Activated naive CD4-positive, alpha-beta T cell treated with anti-CD3 and anti-CD28 coated beads for 36 hours (primary cell): ENCODE measurements at places on chromosomes 3 and 15. TPM values are rescaled to one million over a fixed set of nuclear protein-coding genes. Genes with fewer than 3 reads are reported as not detected.

GRCh38 chr15:62824111-62825015 lies 218.2 kb upstream of the TPM1 start:
- peaks cover 2% of the 10 kb centered on the region for H3K27me3 ChIP-seq
- H3K4me1 ChIP-seq = no peaks in the 10 kb centered on the region
- no peak overlapping the region for H3K4me3 ChIP-seq
- DNase-seq = no peak
- no peak overlapping the region for H3K27ac ChIP-seq
- no peaks in the 10 kb centered on the region for H3K36me3 ChIP-seq

DNA sequence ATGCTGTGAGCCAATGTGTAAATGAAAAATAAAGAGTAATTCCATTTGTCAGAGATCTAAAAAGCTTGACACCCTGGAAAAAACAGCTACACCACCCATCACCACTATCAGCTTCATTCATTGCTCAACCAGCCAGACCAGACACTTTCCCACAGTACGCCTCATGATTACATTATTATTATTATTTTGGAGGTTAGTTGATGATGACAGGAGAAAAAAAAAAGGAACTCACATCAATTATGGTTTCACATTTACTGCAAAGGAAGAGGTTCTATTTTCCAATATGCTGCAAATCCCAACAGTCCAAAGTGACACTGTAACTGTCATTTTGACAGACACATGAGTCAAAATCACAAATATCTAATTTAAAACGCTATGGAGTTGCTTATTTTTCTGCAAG lies 134.7 kb upstream of the TSC22D2 start:
- no peak for DNase-seq
- no peaks in the 10 kb centered on the region for H3K4me1 ChIP-seq
- H3K27me3 ChIP-seq = peaks cover 7% of the 10 kb centered on the region
- no peak overlapping the region for H3K27ac ChIP-seq
- no peak overlapping the region for H3K4me3 ChIP-seq

IL17RE gene
- 0.24 TPM for total RNA-seq

GRCh38 chr3:168066882-168067281 lies 28.8 kb downstream of the GOLIM4 start:
- no peaks in the 10 kb centered on the region for H3K36me3 ChIP-seq
- no peak for DNase-seq
- H3K27ac ChIP-seq = no peak overlapping the region
- H3K4me3 ChIP-seq = no peak overlapping the region
- no peaks in the 10 kb centered on the region for H3K4me1 ChIP-seq
- no peaks in the 10 kb centered on the region for H3K27me3 ChIP-seq
